IMR-90 (cell line): ENCODE measurements at places on chromosomes 11 and 22.

DNA sequence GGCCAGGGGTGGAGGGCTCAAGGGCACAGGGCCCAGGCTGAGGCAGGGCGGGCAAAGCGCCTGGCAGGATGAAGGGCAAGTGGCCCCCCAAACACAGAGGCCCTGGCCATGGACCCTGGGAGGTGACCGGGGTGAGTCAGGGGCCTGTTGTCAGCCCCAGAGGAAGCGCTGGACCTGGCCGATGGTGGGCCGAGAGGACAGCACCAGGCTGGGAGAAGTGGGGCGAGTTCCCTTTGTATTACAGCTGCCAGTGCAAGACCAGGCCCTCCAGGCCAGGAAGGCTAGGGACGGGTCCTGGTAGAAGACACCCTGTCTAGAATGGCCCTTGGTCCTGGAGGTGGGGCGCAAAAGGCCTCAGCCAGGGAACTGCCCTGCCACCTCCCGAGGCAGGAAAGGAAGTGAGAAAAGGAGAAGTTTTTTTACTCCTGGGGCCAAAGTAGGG, 12.8 kb downstream of the CXCR5 start:
- DNase-seq: no peak

DNA sequence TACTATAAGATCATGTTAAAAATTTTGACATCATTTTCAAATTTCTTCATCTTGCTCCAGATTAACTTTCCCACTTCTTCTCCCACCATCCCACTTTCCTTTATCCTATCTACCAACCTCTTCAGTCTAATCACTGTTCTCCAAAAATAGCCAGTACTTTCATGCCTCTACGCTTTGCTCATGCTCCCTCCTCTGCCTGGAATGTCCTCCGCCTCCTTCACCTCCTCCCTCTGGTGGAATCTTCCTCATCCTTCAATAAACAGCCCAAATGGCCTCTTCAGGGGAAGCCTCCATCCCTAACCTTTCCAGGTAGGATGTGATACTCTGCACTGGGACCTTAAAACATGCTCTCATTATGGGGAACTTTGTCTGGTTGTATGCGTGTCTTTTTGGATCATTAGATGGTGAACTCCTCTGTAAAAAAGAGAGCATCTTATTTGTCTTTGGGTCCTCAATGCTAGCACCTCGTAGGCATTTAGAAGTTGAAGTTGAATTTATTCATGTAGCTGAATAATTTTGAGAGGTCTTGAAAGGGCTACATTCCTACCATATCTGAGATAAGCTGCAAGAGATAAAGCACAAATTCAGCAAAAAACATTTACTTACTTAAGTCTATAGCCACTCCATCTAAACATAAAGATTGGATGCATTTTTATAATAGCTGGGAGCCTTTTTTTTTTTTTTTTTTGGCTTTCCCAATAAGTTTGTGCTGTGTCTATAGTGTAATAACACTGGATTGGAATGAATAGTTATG, 8.0 kb upstream of the CSRP3 start:
- no peak for DNase-seq

DNA sequence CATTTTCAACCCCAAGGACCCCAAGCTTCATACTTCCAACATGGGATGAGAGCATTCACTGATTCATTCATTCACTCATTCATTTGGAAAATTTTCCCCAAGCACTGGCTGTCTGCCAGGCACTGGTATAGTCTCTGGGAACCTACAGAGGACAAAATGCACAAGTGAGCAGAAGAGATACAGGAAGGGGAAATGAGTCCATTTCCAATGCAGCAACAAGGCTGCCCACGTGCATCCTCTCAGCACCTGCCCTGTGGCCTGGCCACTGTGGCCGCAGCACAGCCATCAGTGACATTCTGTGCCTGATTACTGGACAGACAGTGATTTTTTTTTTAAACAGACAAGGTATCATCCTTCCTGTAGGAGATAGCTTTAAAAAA, 96.0 kb upstream of the PITPNB start:
- no peak for DNase-seq

GRCh38 chr11:118415739-118416068, 14.3 kb downstream of the ATP5MG start:
- DNase-seq: peak; percentile 98
